ENCODE measurements at places on chromosomes 1 and 21.

DNA sequence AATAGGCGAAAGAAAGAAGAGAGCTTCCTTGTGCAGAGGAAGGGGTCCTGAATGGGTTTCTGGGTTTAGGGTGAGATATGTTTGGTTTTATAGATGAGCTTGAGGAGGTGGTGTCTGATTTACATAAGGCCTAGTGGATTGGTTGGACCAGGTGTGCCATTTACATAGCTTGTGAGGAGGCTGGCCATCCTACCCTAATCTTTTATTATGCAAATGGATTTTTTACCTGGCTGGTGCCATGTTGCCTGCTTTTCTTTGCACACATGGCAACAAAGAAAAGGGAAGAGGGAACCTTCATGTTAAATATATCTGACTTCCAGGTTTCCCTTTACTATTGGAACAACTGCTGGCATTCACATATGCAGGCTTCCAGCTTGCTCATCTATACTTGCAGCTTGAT, 585.3 kb downstream of the PTPRU start:
- DNase-seq = no peak

GRCh38 chr1:40404670-40405462, 31.3 kb downstream of the SMAP2 start:
- no peak for DNase-seq

DNA sequence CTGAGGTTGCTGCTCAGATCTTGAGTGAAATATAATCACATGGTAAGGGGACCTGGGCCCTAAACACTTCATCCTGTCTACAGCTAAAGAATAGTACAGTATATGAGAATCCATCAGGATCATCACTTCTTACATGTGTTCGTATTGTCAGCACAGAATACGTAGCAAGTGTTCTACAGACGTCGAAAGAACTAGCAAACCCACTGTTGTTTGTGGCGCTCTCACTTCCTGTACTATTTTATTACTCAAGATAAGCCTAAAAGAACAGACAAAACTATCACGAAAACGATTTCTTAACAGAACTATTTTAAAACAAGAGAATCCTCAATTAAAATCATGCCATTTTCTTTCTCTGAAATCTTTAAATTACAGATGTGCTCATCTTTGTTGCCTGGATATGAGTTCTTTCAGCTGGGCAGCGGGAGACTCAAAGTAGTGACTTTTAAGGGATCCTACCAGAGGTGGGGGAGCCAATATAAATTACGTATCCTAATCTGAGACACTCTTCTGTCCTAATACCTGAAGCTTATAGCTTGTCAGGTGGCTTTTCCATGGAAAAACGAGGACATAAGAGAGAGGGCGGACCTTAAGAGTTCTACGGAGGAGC, 724 bp downstream of the ST7L start:
- DNase-seq = no peak

- no peak for DNase-seq
Observed at GRCh38 chr1:171742577-171742922, 685 bp upstream of the VAMP4 start.

DNA sequence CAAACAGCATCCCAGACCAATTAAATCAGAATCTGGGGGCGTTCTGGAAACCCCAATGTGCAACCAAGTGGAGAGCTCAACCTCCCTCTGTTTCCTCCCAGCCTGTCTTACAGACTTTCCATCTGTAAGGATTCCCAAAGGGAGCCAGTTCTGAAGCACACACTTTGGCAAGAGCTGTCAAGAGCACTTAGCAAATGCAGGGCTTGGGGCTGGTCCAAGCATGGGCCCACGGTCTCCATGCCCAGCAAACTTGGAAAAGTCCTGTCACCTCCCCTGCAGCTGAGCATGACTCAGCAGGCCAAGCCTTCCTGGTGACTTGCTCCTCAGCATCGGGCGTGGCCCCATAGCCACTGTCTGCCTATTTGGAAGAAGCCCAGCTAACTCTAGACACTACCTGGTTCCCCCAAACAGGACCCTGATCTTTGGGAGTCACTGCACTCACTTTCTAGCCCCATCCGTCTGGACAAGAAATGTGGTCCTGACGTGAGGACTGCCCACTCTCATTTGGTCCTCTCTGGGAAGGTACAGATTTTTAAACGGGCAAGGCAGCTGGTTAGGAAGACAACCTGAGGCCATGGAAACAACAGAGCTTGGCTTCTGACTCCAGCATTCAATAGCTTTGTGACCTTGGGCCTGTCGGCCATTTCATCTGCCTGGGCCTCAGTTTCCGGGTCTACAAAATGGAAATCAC, 16.9 kb downstream of the SLC2A1 start:
- DNase-seq = peak; percentile 54

GRCh38 chr1:71428029-71428428, 347.2 kb upstream of the ZRANB2 start:
- no peak for DNase-seq

DNA sequence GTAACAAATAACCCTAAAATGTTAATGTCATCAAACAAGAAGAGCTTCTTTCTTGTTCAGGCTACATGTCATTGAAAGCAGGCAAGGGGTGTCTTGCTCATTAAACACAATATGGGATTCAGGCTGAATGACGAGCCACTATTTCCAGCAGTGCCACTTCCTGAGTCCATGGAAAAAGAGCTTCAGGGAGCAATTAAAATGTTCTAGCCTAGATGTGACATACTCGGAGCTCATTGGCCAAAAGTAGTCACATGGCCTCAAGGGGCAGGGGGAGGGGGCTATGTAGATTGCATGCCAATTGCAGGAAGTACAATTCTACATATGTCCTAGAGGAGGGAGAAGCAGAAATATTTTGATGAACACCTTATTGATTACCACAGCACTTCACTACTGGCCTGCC, 685.3 kb upstream of the ADGRL2 start:
- DNase-seq = no peak

DNA sequence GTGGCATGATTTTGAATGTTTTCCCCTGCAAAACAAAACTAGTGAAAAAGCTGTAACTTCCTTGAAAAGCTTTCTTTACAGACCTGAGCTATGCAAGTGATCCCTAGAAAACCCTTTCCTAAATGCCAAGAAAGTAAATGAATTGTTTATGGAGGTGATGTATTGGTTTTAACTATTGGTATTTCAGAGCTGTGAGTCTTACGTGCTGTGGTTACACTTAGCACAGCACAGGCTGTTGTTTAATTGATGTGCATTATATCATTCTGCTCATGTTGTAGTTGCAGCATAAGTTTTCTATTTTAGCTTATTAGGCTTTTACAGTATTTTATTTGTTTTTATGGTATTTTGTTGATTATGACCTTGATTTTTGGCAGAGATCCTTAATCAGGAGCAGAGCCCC, 74.1 kb upstream of the DYNLT5 start:
- no peak for DNase-seq

- peak; percentile 78 for DNase-seq
Observed at GRCh38 chr1:6245869-6246496, 2.0 kb downstream of the HES3 start.

DNA sequence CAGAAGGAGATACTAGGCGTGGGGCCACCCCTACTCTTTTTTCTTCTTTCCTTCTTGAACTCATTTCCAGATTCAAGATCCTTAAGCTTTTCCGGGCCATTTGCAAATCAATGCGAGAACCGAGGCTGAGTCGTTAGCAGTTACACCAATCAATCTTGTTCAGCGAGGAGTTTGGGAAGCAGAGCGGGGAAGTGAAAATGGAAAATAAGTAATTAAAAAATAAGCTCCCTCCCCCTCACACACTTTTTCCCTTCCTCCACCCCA, 1.7 kb upstream of the NEGR1 start:
- DNase-seq = no peak

DNA sequence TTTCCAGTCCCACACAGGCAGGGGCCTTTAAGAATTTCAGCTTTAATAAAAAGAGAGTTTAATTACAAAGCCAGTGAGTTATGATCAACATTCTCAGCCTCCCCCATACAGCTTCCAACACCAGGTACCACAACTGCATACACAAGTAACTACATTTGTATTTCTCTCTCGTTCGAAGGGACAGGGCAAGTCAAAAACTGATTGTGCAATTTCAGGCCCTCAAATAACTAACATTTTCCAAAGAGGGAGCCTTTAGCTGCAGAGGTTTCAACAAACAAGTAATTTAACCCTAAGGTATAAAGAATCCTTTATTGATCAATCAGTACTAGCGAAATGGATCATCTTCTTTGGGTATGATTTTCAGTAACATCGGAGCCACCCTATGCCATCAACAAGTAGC, 142.4 kb downstream of the ZNF281 start:
- no peak for DNase-seq

DNA sequence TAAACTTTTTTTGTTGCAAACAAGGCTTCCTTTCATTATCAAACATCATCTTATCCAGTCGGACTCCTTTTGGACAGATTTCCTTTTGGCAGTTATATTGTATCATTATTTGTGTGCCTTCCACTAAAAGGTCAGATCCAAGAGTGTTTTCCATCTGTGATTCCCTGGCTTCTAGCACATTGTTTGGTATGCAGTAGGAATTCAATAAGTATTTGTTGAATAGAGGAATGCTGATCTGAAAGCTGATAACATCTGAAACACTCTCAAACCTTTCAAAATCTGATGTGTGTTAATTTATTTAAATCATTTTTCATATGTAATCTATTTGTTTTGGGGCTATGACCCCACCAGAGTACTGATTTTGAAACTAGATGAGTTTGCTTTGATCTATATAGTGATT, 39.0 kb downstream of the NDC1 start:
- no peak for DNase-seq

GRCh38 chr1:230647321-230647720, 5.0 kb downstream of the COG2 start:
- no peak for DNase-seq

GRCh38 chr1:168100315-168101002, 36.3 kb downstream of the GPR161 start:
- no peak for DNase-seq

GRCh38 chr1:36207339-36207738, 16.9 kb upstream of the THRAP3 start:
- DNase-seq = no peak

- peak; percentile 35 for DNase-seq
Observed at GRCh38 chr1:18302788-18303413, 177.8 kb upstream of the KLHDC7A start.
